NCI-H524 treated with DMSO at 0.1 percent for 48 hours (cell line): ENCODE measurements at places on chromosomes 4 and X.

DNA sequence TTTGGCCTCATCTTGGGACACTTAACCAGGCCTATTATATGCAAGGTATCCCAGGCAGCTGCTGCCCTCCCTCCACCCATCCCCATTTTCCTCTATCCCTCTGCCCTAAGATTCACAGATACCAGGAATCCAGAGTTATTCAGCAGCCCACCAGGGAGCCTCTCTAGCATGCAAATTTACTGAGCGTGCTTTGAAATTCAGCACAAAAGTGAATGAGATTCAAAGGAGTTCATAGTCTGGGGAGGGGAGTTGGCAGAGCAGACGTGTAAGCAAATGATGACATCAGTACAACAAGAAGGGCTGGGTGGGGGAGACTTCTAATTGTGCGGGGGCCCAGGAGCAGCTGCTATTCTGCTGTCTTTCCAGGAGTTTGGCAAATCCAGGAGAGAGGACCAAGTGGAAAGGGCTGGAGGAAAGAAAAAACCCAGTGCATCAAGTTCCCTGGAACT lies 1.7 kb upstream of the MTM1 start:
- no peak for DNase-seq

DNA sequence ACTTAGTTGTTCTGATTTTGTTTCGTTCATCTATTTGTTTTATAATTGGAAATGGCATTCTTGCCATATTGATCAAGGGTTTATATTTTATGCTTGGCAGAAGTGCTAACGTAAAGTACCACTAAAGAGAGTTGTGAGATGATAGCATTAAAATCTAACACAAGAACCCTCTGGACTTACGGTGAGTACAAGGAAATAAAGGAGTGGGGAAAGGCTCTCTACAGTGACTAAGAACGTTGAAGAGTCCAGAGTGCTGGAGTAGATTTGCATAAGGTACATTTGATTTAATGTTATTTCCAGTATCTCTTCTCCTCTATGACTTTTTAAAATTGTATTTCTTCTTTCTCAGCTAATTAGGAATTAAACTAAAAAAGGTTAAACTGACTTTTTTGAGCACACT lies 612.6 kb downstream of the DMD start:
- DNase-seq, result no peak

DNA sequence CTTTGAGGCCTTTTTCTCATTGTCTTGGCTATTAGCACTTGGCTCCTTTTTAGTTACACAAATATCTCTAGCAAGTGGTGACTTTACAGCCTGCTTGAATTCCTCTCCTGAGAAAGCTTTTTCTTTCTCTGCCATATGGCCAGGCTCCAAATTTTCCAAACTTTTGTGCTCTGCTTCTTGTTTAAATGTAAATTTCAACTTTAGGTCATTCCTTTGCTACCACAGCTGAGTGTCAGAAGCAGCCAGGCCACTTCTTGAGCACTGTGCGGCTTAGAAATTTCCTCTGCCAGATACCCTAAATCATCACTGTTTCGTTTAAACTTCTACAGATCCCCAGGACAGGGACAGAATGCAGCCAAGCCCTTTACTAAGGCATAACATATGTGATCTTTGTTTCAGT lies 222.4 kb downstream of the FBXO8 start:
- DNase-seq, result no peak

DNA sequence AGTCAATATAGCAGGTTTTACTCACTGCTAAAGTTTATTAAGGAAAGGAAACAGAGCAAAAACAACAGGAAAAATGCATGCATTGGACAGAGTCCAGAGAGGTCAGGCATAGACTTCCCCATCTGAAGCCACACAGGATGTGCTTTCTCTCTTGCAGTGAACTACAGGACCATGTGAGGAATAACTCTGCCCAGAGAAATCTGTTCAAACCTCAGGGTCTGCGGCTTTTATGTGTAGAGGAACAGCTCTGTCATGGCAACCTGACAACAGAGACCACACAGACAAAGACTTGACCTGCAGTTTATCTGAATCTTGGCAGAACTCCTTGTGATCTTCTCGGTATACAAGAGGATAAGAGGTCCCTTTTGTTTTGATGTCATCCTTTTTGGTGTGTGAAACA lies 46.3 kb upstream of the LONRF3 start:
- no peak for DNase-seq

DNA sequence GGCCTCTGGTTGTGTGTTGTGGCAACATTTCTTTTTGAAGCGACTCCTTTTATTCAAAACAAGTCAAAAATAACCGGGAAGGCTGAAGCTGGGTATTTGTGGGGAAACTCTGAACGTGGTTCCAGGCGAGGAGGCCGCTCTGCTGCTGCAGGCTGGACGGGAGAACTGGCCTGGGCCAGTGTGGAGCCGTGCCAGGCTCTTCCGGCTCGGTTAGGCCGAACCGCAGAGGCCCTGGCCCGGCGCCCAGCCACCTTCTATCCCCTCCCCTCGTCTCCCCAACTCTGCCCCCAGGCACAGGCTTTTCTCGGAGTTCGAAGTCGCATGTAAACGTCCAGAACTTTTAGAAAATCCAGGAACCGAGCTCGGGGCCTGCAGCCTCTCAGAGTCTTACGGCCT lies 2.4 kb upstream of the BCOR start:
- no peak for DNase-seq

- DNase-seq, result no peak
These were observed 71.6 kb upstream of the CLCN4 start for GRCh38 chrX:10085223-10085622.

DNA sequence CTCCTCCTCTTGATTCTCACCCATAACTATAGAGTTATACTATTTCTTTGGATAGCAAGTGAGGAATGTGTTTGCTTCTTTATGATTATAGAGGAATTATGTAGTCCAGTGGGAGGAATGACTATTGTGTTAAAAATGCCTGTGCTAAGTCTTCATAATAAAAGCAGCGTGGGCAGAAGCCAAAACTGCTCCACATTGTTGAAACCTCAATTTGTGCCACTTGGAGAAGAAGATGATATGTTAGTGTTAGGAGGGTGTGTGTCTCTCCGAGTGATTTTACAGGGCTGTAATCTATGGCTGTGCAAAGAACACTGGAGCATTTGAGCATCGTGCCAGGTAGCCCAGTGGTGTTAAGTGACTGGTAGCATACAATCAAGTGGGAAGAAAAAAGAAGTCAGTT lies 74.3 kb downstream of the FRAS1 start:
- no peak for DNase-seq

DNA sequence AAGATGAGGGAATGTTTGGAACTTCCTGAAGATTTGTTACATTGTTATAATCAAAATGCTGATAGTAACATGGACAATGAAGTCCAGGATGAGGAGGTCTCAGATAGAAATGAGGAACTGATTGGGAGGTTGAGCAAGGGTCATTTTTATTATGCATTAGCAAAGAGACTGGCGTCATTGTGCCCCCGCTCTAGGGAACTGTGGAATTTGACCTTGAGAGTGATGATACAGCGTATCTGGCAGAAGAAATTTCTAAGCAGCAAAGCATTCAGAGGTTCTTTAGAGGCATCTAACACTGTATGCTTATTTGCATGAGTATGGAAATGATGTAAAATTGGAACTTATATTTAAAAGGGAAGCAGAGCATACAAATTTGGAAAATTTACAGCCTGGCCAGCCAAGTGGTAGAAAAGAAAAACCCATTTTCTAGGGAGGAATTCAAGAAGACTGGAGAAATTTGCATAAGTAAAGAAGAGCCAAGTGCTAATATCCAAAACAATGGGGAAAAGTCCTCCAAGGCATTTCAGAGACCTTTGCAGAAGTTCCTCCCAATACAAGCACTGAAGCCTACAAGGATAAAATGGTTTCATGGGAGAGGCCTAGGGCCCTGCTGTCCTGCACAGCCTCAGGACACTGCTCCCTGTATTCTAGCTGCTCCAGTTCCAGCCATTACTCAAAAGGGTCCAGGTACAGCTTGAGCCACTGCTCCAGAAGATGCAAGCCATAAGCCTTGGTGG lies 483.0 kb upstream of the NDST4 start:
- no peak for DNase-seq

- no peak for DNase-seq
These were observed 4.4 kb downstream of the MXD4 start for GRCh38 chr4:2257361-2258081.

GRCh38 chr4:5812506-5813229 lies 80.2 kb downstream of the CRMP1 start:
- no peak for DNase-seq

DNA sequence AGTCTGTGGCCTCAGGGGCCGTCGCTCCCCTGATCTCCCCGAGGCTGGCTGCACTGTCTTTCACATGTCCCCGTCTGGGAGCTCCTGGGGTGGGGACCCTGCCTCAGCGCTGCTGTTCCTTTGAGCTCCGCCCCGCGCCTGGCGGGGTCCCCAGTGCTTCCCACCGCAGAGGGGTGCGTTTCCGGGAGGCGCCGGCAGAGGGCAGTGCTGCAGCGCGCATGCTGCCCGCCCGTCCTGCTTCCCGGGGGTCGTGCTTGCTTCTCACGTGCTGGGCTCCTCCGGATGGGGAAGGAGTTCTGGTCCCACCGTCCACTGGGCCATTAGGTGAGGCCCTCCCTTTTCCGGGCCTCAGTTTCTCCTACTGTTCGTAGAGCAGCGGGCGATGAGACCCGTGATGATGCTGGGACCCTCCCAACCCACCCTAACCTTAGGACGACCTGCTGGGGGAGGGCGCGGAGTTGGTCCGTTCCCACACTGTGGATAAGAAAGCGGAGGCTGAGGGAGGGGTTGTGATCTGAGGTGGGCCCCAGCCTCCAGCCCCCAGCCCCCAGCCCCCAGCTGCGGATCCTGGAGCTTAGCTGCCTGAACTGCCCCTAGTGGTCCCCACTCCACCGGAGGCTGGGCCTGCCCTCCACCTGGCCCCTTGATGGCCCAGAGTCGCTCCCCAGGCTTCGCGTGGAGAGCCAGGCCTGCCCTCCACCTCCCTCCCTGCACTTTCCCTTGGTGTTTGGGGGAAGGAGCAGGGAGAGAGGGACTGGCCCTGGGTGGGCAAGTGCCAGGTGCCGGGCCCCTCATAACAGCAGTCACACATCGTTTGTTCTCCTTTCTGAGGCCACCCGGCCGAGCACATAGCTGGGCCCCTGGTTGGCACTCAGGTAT lies 15.3 kb downstream of the CPZ start:
- DNase-seq, result no peak

DNA sequence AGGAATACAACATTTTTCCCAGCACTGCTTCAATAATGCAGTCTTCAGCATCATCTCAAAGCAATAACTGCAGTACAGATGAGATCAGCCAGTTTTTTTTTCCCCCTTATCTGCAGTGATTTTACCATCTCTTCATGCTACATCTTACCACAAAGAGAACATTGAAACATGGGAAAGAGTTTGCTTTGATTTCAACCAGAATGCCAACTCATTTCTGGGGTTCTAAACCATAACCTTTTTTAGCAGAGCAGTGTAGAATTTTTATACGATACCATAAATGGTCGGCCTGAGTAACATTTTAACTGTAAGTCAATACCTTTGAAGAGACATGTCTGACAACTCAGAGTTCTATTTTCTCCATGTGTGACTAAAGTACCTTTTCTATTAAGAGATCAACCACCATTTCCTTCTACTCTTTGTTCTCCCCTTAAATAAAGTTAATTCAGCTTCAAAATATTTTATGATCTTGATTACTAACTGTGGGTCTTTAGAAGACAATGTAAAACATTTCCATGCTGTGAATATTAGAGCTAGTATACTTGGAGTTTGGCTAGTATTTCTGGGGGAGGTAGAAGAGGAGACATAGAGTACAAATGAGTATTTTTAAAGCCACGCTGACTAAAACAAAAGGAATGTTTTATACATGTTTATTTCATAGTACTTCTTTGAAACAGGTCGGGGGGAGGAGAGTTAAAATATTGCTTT lies 69.1 kb downstream of the TET2 start:
- no peak for DNase-seq

DNA sequence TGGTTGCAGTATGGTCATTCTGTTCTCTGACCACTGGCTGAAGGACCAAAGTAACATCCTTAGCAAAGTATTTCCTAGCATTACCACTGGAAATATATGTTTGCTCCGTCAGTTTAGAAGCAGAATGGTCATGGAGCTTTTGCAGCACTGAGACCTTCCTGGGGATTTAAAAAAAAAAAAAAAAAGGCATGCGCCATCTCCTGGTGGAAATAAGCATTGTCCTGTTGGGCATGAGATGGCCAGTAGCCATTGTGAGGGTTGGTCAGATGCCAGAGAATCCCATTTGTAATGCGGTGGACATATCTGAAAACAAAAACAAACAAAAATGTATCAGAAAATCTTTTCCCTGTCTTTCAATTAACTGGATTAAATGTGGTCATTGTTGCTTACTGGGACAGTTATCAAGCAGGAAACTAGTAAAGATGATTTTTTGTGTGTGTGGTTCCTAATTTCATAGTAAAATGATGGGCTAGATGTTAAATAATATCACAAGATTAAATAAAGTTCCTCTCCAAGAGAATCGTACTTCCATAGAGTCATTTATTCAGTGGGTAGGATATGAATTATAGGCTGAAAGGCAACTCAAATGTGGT lies 139.6 kb downstream of the SOWAHB start:
- no peak for DNase-seq

DNA sequence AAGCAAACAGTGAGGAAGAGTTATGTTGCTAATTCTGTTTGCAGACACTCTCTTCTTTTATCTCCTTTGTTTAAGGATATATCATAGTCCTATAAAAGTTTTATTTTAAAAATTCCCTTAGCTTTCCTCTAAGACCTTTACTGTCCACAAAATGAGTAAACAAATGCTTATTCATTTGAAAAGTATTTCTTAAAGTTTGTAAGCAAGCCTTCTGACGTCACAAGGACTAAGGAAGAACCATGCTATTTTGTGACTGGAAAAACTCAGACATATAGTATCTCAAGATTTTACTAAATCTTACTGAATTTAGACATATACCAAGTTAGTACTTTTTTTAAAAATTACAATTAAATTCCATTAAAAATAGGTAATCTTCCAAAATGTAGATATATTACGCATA lies 5.2 kb upstream of the RBMXL3 start:
- no peak for DNase-seq

DNA sequence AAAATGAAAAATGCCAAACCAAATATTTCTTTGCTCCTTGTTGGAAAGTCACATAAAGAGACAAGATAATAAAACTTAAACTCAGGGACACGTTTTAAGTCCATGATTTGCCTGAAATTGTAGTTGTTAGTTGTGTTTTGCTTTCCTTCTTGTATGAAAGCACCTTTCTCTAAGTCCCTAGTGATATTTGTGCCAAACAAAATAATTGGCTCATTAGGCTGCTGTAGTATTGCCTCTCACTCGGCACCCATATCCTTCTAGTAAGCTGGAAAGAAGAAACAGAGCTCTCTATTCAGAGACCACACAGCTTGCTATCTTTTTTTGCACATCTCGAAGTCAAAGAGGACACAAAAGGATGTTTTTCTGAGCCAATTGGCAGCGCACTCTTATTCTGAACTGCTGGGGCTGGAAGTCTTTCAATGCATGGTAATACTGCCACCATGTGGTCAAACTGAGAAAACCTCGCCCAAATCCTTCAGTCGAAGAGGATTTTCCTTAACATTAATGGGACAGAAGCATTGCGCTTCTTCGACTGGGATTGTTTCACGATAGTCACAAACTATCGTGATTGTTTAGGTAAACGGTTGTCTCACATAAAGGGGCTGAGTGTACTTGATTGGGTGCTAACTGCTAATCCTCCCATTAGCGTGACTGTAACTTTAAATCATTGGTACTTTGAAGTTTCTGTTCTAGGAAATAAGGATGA lies 571.9 kb upstream of the LCORL start:
- peak; percentile 4 for DNase-seq

GRCh38 chrX:101409043-101409442 lies 1.0 kb downstream of the HNRNPH2 start:
- no peak for DNase-seq

GRCh38 chr4:51958199-51958968 lies 61.8 kb downstream of the LRRC66 start:
- DNase-seq, result no peak
